ENCODE measurements at places on chromosomes 13 and 19. TPM values are rescaled to one million over a fixed set of nuclear protein-coding genes. Genes with fewer than 3 reads are reported as not detected.

GRCh38 chr19:47156861-47157430 lies 26.3 kb downstream of the SAE1 start:
- no peak for DNase-seq

GRCh38 chr13:50758796-50759195 lies 84.7 kb downstream of the DLEU7 start:
- DNase-seq, result no peak

DNA sequence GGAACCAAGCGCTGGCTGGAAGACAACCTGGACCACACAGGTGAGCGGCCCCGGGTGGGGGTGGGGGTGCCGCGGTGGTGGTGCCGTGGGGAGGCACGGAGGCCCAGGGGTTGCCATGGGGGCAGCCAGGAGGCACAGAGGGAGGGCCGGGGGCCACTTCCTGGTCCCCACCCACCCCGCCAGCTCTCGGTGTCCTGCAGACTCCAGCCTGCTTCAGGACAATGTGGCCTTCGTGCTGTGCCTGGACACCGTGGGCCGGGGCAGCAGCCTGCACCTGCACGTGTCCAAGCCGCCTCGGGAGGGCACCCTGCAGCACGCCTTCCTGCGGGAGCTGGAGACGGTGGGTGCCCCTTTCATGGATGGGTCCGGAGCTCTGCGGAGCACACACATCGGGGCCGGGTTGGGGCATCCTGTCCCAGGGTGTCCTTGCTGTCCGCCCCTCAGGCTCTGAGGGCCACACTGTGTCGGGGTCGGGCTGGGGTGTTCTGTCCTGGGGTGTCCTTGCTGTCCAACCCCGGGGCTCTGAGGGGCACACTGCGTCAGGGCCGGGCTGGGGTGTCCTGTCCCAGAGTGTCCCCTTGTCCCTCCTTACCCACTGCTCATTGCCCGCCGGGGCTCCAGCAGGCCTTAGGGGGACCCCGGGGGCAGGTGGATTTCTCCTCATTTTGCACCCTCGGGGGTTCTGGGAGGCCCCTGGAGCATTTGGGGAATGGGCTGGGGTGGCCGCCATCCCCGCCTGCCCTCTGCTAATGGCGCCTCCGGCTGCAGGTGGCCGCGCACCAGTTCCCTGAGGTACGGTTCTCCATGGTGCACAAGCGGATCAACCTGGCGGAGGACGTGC lies 18.3 kb downstream of the NCLN start:
- DNase-seq, result no peak

- no peak for DNase-seq
Measured at GRCh38 chr13:94987869-94988268, 275.5 kb upstream of the SOX21 start.

DNA sequence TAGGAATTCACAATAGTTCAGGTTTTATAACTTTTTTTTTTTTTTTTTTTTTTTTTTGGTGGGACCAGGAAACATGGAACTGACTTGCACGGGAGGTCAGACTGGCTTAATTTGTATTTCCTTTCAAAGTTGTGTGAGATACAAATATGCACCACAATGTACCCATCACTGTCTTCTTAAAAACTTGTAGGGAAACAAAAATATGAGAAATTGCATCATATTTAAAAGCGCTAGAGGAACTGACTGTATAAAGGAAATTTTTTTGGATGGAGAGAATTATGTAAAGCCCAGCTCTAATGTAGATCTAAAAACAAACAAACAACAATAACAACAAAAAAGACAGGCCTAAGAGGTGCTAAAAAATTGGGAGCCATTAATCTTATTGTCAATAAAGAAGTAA lies 246.5 kb downstream of the DCT start:
- DNase-seq, result no peak

The OR7D2 gene
- 0.16 TPM for total RNA-seq

The PDX1 gene
- total RNA-seq, result not detected

The C1QTNF9 gene
- 3.0 TPM for total RNA-seq

The DMRTC2 gene
- not detected for total RNA-seq

All from left ventricle myocardium inferior (tissue), 1 donor.